ENCODE measurements at places on chromosomes 12 and 14.

DNA sequence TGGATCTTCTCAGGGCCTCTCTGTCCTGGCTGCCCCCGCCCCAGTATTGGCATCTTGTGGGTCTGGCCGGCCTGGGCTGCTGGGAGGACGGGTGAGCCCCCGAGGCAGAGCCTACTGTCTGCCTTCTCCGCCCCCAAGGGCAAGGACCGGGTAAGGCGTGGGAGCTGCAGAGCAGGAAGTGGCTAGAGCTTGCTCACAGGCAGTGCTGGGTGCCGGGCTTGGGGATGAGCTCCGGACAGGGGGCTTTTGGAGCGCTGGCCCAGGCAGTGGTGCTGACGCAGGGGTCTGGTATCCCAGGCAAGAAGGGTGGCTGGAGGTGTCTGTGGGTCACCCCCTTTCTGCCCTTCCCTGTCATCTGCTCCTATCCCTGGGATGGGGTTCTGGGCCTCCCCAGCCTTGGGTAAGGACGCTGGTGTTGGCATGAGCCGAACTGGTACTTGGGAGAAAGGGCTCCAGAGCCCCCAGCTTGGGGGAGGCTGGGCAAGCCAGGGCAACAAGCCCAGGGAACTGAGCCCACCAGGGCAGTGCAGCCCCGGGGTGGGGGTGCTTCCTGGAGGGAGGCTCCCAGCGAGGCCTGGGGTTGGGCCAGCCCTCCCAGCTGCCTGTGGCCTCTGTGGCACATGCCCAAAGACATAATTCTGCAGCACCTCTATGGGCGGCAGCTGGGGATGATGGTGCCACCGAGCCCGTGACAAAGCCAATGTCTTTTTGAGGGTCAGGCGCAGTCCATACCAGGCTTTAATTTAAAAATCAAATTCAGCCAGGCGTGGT, 126.3 kb downstream of the KIF26A start:
- DNase-seq = no peak

GRCh38 chr12:10408842-10409241, 715 bp downstream of the KLRC4 start:
- DNase-seq = no peak

DNA sequence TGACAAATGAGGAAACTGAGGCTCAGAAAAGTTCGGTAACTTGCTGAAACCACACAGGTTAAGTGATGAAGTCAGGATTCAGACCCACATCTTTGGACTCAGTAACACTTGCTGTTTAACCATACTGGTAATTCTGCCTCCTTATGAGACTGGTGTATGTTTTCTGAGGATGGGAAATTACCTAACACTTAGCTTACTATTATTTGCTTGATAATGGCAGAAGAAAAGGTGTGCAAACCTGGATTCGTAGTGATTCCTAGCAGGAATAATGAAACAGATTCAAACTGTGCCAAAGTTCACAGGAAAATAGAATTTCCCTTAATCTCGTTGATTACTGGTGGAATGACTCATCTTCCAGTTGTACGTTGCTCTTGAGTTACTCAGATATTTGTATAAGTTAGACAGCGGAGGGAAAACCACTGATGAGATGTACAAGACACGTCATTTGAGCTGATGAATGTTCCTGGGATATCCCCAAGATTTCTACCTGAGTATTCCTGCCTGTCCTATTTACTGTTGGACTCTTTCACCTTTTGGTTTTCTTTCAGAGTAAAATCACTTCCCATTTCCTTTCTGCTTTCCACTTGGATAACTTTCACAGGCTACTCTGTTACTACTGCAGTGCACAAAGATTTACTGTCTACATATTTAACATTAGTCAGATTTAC, 37.5 kb downstream of the PRORP start:
- no peak for DNase-seq

GRCh38 chr12:117526757-117527478, 165.5 kb upstream of the NOS1 start:
- DNase-seq = no peak

DNA sequence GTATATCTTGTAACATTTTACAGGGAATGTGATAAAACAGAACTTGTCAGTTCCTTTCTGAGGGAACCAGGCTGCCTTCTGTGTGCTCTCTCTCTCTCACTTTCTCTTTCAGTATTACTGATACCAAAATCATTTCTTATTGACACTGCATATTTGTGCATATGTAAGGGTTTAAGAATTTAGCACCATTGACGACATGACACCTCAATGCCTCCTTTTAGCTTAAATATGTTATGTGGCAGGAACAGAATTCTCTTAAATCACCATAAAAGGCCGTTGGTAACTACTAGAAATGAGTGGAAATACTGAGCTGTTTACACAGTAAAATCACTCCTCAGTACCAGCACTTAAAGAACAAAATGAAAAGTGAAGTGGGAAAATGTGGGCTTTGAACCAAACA, 457.7 kb upstream of the SYT1 start:
- DNase-seq = no peak

- no peak for DNase-seq
Observed at GRCh38 chr12:130829391-130830245, 9.4 kb downstream of the STX2 start.

GRCh38 chr12:58701536-58701935, 218.8 kb downstream of the LRIG3 start:
- no peak for DNase-seq

GRCh38 chr12:130775953-130776856, 60.1 kb upstream of the RIMBP2 start:
- DNase-seq = peak; percentile 61

- DNase-seq = no peak
Observed at GRCh38 chr12:43112101-43112920, 439.7 kb downstream of the ADAMTS20 start.

GRCh38 chr14:63209160-63209559, 4.9 kb downstream of the RHOJ start:
- DNase-seq = no peak

- no peak for DNase-seq
Observed at GRCh38 chr12:68665016-68665569, 21.7 kb upstream of the NUP107 start.

DNA sequence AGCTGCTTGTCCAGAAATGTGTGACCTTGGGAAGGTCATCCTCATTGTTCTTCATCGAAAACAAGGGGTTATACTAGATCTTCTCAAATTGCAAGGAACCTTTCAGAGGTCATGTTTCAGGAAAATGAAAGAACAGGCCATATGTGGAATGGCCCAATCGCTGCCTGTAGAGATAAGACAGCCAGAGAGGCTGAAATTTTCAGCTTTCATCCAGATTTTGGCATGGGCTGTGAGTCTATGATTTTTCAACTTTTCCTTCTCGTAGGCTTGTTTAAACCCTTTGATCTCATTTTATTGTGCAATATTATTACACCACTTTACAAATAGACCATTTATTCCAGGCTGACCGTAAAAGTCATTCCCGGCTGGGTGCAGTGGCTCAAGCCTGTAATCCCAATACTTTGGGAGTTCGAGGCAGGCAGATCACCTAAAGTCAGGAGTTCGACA, 17.1 kb upstream of the ATXN2 start:
- DNase-seq = no peak

GRCh38 chr12:73341559-73342247, 1069.5 kb downstream of the TRHDE start:
- no peak for DNase-seq

- peak; percentile 45 for DNase-seq
Observed at GRCh38 chr12:68040450-68041075, 51.3 kb downstream of the IFNG-AS1 start.

Measured in stimulated activated CD8-positive, alpha-beta memory T cell treated with anti-CD3 and anti-CD28 coated beads, Interleukin-7, amount 100 ng/mL, for 4 hours (primary cell).